Cortex of kidney (tissue), 1 donor: ENCODE measurements at places on chromosomes 12 and 14.

GRCh38 chr12:110050927-110051326, 2.6 kb upstream of the C12orf76 start:
- DNase-seq, result no peak

DNA sequence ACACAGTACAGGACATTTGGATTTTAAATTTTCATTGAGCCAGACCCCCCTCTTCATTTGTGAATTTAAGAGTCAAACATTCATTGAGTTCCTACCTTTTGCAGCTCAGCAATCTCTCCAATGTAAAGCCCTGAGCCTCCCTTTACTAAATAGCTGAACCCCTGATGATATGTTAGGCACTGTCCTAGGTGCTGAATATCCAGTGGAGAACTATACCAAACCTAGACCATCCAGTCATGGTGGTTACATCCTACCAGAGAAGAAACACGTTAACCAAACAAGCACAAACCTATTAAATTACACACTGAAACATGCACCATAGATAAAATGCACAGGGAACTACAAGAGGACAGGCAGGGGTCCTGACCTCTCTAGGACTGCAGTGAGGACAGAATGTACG, 1585.3 kb upstream of the TMEM132C start:
- no peak for DNase-seq

- no peak for DNase-seq
Observed at GRCh38 chr12:68190301-68190700, 30.8 kb upstream of the IFNG start.

DNA sequence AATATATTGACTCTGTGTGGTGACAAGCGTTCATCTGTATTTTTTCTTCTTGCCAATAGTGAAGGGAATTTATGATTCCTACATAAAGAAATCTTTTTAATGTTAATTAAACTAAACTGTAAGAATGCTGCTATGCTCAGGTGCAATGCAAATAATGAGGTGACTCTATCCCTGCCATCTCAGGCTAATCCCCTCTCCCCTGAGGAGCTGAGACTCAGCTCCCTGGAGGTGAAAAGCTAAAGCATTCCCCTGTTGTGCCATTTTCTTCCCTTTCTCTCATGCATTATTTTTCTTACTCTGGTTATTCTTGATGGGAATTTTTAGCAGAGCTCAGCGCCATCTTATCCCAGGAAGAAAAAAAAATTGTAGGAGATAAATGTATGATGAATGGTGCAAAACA, 113.9 kb upstream of the FGD4 start:
- no peak for DNase-seq

DNA sequence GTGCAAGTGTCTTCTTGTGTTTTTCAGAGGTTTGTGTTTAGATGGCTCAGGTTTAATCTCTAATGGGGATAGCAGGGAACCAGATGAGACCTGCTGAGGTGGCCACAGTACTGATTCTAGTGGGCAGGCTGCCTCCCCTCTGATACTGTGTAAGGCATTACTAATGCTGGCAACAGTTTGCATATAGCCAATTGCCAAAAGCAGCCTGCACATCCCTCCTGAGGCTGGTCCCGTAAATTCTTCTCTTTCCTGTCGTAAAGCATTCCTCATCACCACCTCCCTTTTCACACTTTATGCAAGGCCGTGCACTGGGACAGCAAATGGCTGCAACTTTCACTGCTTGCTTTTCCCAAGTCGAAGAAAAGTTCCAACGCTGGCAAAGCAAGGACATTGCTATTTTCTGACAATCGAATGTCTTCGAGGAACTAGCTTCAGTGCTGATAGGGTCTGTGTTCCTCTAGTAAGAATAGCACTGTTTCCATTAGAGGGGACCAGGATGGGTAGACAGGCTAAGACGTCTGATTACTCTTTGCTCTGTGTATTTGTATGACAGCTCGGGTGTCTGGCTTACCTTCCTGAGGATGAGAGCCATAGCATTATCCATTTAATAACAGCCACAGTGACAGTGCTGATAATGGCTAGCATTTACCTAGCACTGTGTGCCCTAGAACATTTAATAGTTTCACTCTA, 178.2 kb upstream of the HIF1A start:
- DNase-seq, result no peak

- no peak for DNase-seq
Observed at GRCh38 chr12:23906329-23906728, 43.1 kb downstream of the SOX5 start.

- DNase-seq, result no peak
Observed at GRCh38 chr12:107670999-107671643, 14.5 kb upstream of the PWP1 start.

GRCh38 chr14:38527502-38527878, 271.6 kb upstream of the CLEC14A start:
- DNase-seq, result no peak

DNA sequence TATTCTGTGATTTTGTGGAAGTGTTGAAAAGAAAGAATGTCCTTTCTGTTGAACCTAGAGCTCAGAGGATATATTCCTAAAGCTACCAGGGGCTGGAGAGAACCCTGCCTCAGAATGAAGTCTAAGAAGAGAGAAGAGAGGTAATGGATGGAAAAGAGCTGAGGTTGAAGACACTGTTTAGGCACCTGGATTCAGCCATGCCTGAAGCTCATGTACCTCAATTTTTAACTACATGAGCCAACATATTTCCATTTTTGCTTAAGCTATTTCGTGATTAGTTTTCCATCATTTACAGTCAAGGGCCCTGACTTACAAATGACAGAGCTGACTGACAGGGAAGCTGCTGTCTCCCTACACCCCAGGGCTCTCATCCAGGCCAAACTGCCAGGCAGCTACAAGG, 10.7 kb downstream of the CAMKK2 start:
- no peak for DNase-seq

DNA sequence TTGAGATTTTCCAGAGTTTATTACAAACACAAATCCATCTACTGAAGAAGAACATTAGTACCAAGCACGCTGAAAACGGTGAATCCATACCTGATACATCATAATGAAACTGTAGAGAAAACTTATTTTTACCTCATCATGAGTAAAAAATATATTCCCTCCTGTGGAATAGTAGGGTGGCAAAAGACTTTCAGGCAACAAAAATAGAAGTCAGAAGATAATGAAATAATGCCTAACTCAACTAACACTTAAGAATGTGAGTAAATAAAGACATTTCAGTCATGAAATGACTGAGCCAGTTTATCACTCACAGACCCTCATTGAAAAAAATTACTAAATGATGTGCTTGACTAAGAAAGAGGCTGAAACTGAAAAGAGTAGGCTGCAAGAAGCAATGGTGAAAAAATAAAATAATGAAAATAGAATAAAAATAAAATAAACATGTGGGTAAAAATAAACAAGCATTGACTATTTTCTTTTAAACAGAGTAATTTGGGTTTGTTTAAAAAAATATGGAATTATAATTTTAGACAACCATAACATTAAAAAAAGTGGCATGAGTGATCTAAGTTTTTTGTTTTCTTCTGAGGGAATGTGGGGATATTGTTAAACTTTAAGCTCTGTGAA, 148.6 kb downstream of the ASCL1 start:
- DNase-seq, result no peak

- DNase-seq, result no peak
Observed at GRCh38 chr12:28024231-28024995, 51.9 kb upstream of the PTHLH start.

- no peak for DNase-seq
Observed at GRCh38 chr12:75571204-75571603, 59.8 kb upstream of the KRR1 start.

DNA sequence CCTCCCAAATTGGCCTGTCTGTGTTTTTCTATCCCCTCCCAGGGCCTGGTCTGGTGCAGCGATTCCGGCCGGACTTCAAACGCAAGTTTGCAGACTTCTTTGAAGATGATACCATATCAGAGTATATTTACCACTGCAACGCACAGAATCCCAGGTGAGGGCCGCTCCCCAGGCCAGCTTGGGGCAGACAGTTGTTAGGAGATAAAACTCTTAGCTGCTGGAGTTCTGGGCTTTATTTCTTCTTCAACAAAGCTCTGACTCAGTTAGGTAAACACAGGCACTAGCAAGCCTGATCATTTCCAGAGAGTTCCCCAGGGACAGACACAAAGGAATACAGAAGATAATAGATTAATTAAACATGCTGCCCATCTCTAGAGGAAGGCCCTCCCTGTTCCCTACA, 8.3 kb downstream of the ABHD4 start:
- DNase-seq, result no peak

DNA sequence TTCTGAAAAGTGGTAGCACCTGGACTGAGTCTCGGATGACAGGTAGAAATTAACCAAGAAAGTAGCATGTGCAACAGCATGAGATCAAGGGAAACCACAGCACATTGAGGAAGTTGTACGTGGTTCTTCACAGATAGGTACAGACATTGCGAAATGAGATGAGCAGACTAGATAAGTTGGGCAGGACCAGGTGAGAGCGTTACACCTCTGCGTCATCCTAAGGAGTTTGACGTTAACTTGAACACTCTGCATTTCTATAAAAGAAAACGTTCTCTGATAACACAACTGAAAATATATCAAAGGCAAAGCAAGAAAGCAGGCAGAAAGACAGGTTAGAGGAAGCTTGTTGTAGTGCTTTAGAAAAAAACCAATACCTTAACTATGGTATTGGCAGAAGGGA, 98.5 kb upstream of the RASSF8 start:
- no peak for DNase-seq

DNA sequence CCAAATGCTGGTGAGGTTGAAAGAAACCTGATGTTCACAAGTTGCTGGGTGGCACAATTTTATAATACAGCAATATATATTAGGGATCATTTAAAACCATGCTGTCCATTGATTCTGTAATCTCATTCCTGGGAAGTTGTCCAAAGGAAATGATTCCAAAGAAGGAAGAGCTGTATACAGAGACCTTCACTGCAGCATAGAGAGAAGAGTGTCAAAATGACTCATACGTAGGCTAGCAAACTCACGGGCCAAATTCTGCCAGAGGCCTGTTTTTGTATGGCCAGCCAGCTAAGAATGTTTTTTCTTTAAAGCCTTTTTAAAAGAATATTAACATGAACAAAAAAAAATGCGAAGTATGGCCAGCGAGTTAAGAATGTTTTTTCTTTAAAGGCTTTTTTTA, 69.2 kb upstream of the MED13L start:
- no peak for DNase-seq

DNA sequence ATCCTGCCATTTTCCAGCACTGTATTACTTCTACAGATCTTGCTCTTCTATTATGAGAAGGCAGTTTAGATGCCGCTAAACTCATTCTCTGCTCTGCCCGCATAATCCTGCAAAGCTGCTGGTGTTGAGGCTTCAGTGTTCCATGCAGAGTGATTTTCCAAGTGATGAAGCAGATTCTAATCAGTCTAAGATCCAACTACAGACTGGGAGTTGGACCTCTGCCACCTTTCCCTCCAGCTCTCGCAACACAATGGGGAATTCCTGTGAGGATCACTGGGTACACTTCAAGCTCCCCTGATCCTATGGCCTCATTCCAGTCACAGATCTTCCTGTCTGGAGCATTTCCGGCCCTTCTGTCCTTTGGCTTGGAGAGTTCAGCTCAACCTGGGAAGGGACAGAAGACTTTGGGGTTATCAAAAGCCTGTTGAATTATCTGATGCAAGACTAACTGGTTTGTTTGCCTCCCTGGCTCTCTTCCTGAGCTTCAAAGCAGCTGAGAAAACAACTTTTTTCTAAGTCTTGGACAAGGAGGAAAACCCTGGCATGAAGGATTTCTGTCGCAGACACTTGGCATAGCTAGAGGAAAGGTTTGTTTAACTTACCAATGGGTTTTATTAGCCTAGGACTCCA, 333.9 kb downstream of the ZFP36L1 start:
- DNase-seq, result no peak

- DNase-seq, result no peak
Observed at GRCh38 chr14:89121968-89122620, 294.9 kb downstream of the FOXN3 start.

- no peak for DNase-seq
Observed at GRCh38 chr12:116861320-116861719, 19.9 kb downstream of the HRK start.

- no peak for DNase-seq
Observed at GRCh38 chr14:65824978-65825299, 412.4 kb downstream of the FUT8 start.
